ENCODE measurements at places on chromosomes 11 and 22.

DNA sequence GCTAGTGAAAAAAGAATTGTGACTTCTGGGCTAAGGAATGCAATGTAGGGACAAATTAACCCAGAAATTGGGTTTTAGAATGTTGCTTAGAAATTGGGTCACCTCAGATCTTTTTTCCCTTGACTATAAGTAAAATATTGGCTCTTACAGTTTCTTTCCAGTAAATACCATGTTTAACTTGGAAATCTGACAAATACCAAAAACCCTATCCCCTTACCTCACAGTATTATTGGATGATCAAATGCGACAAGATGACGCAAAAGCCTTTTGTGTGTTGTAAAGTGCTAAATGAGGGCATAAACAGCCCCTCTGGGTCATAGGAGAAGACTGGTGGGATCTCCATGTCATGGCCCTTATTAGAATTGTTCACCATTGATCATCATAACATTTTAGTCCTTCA is 6.1 kb upstream of the UPB1 start:
- DNase-seq = no peak

GRCh38 chr11:91104237-91104636 is 881.4 kb upstream of the CHORDC1 start:
- DNase-seq = no peak

DNA sequence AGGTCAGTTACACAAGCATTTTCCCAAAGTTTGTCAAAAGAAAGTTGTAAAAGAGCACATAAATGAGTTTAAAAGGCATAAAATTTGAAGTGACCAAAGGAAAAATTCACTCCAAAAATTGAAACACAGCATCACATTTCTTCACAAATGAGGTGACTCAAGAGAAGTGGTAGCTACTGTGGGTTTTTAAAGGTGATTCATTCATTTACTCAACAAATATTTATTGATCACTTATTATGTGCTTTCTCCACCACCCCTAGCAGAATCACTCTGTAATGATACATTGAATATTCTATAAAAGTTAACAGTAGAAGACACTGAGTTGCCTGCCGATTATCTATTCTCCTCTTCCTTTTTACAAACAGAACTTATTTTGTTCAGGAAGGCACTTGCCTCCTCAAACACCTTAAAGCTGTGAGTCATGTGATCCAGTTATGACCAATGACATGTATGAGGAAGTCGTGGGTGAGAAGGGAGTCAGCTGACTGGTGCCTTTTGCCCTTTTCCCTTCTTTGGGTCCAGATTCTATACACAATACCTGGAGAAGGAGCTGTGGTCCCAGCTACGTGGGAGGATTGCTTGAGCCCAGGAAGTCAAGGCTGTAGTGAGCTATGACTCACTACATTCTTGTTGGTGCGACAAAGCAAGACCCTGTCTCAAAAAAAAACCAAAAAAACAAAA is 67.7 kb upstream of the CLNS1A start:
- DNase-seq = no peak

GRCh38 chr11:47565340-47566148 is at the start of gene PTPMT1:
PTPMT1 (plus strand) TSS chr11:47565599; CDS start chr11:47565623, 24 bp downstream.
- no peak for DNase-seq

GRCh38 chr22:46068593-46069491 is 81.5 kb upstream of the PPARA start:
- no peak for DNase-seq

DNA sequence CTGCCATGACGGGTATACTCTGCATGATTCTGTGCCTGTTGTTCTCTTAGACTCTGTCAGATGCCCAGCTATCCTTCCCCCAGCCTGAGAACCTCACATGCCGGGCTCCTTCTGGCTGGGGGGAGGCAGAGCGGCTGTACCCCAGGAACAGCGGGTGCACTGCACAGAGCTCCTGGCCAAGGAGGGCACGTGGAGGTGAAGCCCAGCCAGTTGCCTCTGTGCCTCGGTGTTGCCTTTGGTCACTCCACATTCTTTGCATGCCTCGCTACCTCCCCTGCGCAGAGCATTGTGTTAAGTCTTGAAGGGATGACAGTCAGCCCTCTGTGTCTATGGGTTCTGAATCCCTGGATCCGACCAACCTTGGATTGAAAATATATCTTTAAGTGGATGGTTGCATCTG is 77.7 kb downstream of the FEZ1 start:
- no peak for DNase-seq

- DNase-seq = no peak
Measured at GRCh38 chr11:120546312-120547205, 35.0 kb downstream of the GRIK4 start.

DNA sequence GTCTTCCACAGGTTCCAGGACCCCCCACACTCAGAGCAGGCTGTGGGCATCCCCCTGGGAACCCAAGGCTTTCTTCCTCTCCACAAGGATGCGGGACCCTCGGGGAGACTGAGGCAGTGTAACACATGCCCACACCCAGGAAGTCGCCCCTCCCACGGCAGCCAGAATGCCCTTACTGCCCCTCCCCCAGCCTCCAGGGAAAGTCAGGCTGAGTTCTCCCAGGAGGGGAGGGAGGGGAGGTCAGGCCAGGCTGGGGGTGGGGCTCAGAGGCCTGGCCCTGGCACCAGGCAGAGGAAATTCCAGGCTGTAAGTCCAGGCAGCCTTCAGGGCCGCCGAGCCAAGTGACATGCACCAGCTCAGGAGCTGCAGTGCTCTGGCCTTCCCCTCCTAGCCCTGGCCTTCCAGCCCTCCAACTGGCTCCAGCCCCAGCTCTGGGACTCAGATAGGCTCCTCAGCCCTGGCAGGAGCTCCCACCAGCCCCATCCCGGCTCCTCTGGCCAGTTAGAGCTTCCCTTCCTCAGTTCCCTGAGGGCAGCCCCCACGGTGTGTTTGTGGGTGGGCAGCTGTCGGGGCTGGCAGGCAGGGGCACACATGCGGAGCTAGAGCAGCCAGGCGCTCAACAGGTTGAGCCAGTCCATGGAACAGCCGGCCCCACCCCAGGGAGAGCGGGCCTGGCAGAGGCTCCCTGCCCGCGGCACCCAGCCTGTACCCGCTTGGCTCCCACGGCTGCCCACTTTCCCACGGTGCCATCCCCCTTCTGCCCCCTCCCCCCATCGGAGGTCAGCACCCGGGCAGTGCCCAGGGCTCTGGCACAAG is 3.6 kb downstream of the BCL9L start:
- no peak for DNase-seq

DNA sequence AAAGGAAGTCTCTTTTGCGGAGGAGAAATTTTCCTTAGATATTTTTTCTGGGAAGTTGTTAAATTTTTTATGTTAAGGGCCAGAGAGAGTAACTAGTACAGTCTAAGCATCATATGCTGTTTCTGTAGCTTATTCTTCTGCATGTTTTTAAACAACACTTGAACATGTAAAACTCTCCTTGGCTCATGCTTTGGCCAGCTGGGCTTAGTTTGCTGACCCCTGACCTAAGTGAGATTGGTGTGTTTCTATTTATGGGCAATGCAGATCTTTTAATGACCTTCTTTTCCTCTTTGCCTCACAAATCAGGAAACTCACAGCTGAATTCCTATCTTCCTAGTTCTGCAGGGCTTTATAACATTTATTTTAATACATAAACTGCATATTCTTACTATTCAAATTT is 942.5 kb downstream of the OPCML start:
- no peak for DNase-seq

- DNase-seq = no peak
Measured at GRCh38 chr22:27107824-27108223, 450.4 kb downstream of the MIAT start.

DNA sequence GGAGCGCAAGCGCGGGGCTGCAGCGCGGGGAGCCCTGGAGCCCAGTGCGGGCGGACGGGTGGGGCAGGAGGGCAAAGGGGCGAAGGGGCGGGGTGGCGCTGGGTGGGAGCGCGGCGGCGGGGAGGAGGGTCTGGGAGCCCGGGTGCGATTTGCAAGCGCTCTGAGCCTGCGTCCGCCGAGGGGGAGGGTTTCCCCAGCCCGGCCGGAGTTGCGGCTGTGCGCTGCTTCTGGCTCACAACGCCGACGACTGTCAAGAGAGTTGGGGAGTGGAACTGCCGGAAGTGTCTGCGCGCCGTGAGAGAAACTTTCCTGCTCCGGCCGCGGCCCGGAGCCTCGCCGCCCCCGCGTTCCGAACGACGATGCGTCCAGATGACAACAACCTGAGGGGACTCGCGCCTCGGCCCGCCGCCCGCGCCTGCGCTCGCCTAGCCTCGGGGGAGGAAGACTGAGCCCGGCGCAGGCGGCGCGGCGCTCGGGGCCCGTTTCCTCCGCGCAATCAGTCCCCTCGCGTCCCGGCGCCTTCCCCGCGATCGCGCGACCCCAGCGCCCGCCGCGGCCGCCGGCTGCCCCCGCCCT is at the start of gene ARHGAP42:
Gene ARHGAP42, plus strand, starts transcription at position 235 of the 576 bp plus-strand sequence. CDS start 391 bp downstream, outside the sequence.
- peak; percentile 2 for DNase-seq

DNA sequence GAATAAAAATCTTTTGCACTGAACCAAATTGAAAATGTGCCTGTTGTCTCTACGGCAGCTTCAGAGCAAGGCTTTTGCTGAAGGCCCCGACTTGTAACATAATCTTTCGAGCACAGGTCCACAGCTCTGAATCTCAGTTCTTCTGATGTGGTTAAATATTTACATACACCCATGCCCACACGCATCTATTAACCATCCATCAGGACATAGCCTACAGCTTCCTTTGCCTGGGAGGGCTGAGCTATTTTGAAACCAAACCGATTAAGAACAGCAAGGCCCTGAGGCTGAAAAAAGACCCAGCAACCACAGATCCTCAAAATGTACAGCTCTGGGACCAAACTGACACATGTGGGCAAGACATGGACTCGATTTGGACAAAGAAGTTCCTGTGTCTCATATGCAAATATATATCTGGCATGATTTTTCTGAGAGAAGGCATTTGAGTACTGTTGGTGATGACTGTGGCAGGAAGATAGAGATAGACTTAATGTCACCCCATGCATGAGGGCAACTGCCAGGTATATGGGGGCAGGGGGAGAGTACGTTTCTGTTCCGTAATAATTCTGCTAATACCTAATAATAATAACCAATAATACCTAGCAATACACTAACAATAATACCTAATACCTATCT is 322.7 kb upstream of the PLET1 start:
- DNase-seq = no peak

DNA sequence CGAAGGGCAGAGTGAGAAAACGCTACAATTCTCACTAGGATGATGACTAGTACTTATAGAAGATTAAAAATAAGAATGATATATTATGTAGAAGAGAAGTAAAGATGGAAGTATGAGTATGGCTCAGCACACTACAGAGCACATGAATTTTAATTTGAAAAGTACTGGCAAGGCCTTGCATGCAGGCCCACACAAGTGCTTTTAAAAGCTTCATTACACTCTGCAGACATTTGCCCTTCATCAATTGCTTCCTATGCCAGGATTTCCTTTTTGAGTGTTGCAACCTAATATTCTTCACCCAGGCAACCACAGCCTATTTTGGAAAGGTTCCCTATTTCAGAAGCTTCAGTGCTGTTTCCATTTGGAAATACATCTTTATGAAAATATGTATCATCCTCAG is 81.1 kb downstream of the LARGE2 start:
- DNase-seq = no peak

- no peak for DNase-seq
Measured at GRCh38 chr11:20046416-20046815, 113.9 kb downstream of the DBX1 start.

DNA sequence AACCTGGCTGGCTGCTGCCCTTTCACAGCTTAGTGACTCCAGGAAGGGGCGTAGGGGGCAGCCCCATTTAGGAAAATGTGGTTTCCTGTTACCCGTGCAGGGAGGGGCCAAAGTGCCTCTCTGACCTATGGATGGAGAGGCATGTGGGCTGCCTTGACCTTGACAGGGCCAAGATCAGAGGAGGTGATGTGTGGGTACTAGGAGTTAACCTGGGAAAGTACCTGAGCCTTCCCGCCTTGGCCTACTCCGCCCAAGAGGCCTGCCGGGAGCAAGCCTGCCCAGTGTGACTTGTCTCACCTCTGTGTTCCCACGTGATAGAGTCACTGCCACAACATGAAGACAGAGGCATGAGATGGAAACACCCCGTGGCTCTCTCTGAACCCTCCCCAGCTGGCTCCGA is 33.4 kb downstream of the GRAMD4 start:
- DNase-seq = no peak

GRCh38 chr11:6142936-6143335 is 27.2 kb downstream of the OR52B2 start:
- no peak for DNase-seq

GRCh38 chr11:18536209-18536608 is 9.5 kb upstream of the TSG101 start:
- no peak for DNase-seq

DNA sequence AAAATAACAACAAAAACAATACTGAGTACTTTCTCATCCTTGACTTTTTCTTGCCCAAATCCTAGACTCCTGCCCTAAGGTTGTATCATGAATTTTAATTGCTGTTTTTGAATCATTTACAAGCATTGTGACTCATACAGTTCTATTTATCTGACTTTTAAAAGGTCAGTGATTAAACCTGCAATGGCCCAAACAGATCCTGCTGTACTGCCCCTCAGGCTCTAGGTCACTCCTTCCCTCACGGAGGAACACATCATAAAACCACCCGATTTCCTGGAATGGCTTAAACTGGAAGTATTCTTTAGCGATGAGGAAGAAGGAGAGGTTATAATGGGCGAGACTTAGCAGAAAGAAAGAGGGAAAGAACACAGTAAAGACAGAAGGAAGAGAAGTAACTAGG is 12.3 kb downstream of the ARFGAP3 start:
- DNase-seq = no peak

DNA sequence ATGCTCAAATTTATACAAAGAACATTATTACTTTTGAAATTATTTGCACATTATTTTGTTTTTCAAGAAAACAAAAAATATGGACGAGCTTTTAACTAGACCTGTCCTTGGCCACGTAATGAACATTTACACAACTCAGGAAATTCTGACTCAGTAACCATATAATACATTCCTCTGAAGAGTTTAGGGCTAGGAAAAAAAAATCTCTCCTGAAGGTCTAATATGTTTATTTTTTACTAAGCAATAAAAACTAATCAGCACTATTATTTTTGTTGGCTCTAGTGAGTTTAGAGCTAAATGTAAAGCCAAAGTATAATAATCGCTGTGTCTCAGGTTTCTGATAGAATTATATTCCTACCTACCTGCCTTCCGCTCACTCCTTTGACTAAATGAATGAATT is 187.5 kb downstream of the SWAP70 start:
- no peak for DNase-seq

DNA sequence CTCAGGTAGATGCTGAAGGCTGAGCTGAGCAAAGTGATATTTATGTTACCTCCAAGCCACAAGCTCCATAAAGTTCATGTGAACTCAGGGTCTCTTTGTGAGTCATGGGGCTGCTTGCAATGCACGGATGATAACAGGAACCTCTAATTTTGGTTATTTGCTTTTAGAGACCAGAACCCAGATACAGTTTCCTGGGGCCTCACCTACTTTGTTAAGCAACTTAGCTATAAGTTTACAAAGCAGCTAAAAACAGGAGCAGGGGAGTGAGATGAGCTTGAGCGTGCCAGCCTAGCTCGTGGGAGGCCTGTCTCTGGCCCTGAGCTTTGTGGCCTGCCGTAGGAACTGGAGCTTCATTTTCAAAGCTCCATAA is 29.2 kb downstream of the SREBF2 start:
- no peak for DNase-seq

GRCh38 chr11:68326334-68327215 is 14.2 kb downstream of the LRP5 start:
- DNase-seq = no peak

- no peak for DNase-seq
Measured at GRCh38 chr22:27477171-27477570, 324.4 kb downstream of the MN1 start.
